Activated CD8-positive, alpha-beta memory T cell treated with anti-CD3 and anti-CD28 coated beads, Interleukin-2, amount 10 ng/mL, durations not matched to agents 7 days and 5 days (primary cell): ENCODE measurements at places on chromosomes 7 and 10. TPM values are rescaled to one million over a fixed set of nuclear protein-coding genes. Genes with fewer than 3 reads are reported as not detected.

GRCh38 chr10:17147884-17148489 is 18.4 kb upstream of the CUBN start:
- no peaks in the 10 kb centered on the region for H3K27me3 ChIP-seq
- peaks cover 21% of the 10 kb centered on the region for H3K4me1 ChIP-seq
- no peak overlapping the region for H3K27ac ChIP-seq
- no peak for DNase-seq
- no peak overlapping the region for H3K4me3 ChIP-seq

DNA sequence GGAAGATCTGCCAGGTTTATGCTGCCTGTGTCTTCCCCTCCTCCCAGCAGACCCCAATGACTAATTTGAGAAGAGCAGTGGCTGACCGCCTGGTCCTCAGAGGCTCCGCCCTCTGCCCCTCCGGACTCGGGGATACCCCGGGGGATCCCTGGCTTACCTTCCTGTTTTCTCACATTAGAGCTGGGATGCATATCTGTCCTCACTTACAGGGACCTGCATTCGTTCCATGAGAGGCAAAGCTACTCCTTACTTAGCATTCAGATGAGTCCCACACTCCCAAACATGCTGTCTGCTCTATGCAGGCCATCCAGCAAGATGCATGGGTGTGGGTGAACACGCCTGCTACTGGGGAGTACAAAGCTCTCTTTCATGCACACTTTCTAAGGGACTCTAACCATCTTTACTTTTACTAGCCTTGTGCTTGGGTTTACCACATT is 24.0 kb downstream of the VOPP1 start:
- DNase-seq: no peak
- H3K4me1 ChIP-seq: peaks cover 35% of the 10 kb centered on the region
- no peak overlapping the region for H3K4me3 ChIP-seq
- H3K27ac ChIP-seq: no peak overlapping the region
- peaks cover 16% of the 10 kb centered on the region for H3K36me3 ChIP-seq
- no peaks in the 10 kb centered on the region for H3K27me3 ChIP-seq

HOXA9 gene
- total RNA-seq: not detected

CHN2 gene
- total RNA-seq: 10.1 TPM

LIPA gene
- total RNA-seq: 24.0 TPM
